ENCODE measurements at places on chromosomes 11 and 22.
A peak's percentile ranks its signal among the peaks of the same experiment; 100 is the strongest.

- peaks cover 11% of the 10 kb centered on the region for H3K27me3 ChIP-seq
- H3K4me1 ChIP-seq, result peaks cover 12% of the 10 kb centered on the region
- no peaks in the 10 kb centered on the region for H3K36me3 ChIP-seq
- DNase-seq, result no peak
Observed at GRCh38 chr22:36129486-36130388, 30.8 kb downstream of the APOL3 start.

DNA sequence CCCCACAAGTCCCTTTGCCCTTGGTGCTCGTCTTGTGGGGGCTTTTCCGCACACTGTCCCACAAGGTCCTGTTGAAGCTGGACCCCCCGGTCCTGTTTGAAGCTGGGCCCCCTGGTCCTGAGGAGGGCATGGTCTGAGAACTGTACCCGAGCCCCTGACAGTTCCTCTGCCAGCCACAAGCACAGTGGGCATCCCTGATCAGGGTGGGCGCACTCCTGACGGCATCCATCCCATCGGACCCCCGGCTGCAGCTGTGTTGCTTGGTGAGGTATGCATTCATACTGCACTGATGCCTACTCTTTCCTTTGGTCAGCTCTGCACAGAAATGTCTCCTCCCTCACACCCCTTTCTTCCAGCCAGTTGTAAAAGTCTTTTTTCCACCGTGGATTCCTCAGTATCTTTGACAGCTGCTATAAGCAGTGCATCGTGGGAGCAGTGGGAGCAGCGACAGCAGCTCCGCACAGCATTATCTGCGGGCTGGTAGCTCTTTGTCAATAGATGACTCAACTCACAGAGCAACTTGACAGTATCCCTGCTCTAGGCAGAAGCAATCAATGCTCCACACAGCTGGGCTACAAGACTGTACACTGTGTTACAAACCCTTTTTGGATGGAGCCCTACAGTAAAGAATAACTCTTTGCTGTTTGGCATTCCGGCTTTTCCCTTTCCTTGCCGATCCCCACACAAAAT is 1030.8 kb upstream of the CCDC90B start:
- H3K36me3 ChIP-seq, result no peaks in the 10 kb centered on the region
- no peak for DNase-seq
- no peak overlapping the region for H3K4me3 ChIP-seq
- H3K27ac ChIP-seq, result no peak overlapping the region

- no peaks in the 10 kb centered on the region for H3K27me3 ChIP-seq
- H3K4me3 ChIP-seq, result peak within 1 kb of the TSS; percentile 89
- peaks cover 57% of the 10 kb centered on the region for H3K4me1 ChIP-seq
- peak; percentile 74 for DNase-seq
Observed at GRCh38 chr11:5684646-5685362, at the start of gene TRIM5. Gene TRIM5 (minus strand): TSS chr11:5685074. CDS start chr11:5680177, 4,897 bp downstream.

GRCh38 chr11:15476371-15476917 is 361.7 kb downstream of the INSC start:
- no peak overlapping the region for H3K4me3 ChIP-seq
- no peak for DNase-seq
- H3K27me3 ChIP-seq, result peaks cover 2% of the 10 kb centered on the region
- H3K36me3 ChIP-seq, result no peaks in the 10 kb centered on the region
- H3K4me1 ChIP-seq, result peaks cover 8% of the 10 kb centered on the region

DNA sequence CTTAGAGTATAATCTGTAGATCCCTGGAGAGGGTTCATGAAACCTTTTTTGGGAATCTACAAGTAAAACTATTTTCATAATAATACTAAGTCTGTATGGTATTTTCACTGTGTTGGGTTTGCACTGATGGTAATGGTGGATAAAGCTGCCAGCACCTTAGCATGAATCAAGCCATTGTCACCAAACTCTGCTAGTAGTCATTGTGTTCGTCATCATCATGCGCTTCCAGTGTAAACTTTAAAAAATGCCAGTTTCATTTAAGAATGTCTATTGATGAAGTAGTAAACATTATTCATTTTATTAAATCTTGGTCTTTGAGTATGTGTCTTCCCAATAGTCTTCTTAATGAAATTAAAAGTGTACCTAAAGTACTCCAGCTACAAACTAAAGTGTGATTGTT is 15.0 kb downstream of the ALKBH3 start:
- no peak overlapping the region for H3K4me3 ChIP-seq
- no peak for DNase-seq
- H3K27me3 ChIP-seq, result no peaks in the 10 kb centered on the region
- H3K4me1 ChIP-seq, result no peaks in the 10 kb centered on the region
- no peak overlapping the region for H3K27ac ChIP-seq
